ENCODE measurements at places on chromosomes 12 and 14. TPM values are rescaled to one million over a fixed set of nuclear protein-coding genes. Genes with fewer than 3 reads are reported as not detected.

- no peak overlapping the region for H3K27ac ChIP-seq
- no peak for DNase-seq
- H3K4me3 ChIP-seq = no peak overlapping the region
- H3K27me3 ChIP-seq = peaks cover 43% of the 10 kb centered on the region
These were observed 14.6 kb upstream of the NUDT14 start for GRCh38 chr14:105195522-105196264.

- no peaks in the 10 kb centered on the region for H3K4me1 ChIP-seq
- H3K4me3 ChIP-seq = no peak overlapping the region
- H3K36me3 ChIP-seq = no peaks in the 10 kb centered on the region
- H3K27me3 ChIP-seq = peaks cover 70% of the 10 kb centered on the region
- no peak overlapping the region for H3K27ac ChIP-seq
These were observed 5.0 kb upstream of the NPAS3 start for GRCh38 chr14:32933629-32934072.

GRCh38 chr14:91202234-91202974, 42.1 kb downstream of the GPR68 start:
- H3K27me3 ChIP-seq = no peaks in the 10 kb centered on the region
- no peak overlapping the region for H3K4me3 ChIP-seq
- peaks cover 19% of the 10 kb centered on the region for H3K36me3 ChIP-seq
- peak overlapping the region; percentile 13 for H3K27ac ChIP-seq

DNA sequence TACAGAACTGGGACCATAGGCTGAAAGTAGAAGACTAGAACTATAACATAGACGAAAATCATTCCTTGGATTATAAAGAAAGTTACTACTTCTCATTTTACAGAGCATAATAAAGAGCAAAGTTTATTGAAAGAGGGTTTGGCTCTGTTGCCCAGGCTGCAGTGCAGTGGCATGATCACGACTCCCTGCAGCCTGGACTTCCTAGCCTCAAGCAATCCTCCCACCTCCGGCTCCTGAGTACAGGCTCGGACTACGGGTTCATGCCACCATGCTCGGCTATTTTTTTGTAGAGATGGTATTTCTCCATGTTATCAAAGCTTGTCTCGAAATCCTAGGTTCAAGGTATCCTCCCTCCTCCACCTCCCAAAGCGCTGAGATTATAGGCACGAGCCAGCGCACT, 190.1 kb upstream of the FOXG1 start:
- H3K4me1 ChIP-seq = no peaks in the 10 kb centered on the region
- no peak for DNase-seq
- H3K27ac ChIP-seq = no peak overlapping the region
- H3K4me3 ChIP-seq = no peak overlapping the region

- no peak overlapping the region for H3K4me3 ChIP-seq
- H3K4me1 ChIP-seq = peaks cover 27% of the 10 kb centered on the region
- peak overlapping the region; percentile 79 for H3K27ac ChIP-seq
- H3K36me3 ChIP-seq = peaks cover under 1% of the 10 kb centered on the region
These were observed 53.7 kb downstream of the MAP3K9 start for GRCh38 chr14:70755655-70756054.

GRCh38 chr12:132018193-132018916, 68.6 kb downstream of the EP400 start:
- H3K4me3 ChIP-seq = no peak overlapping the region
- H3K27me3 ChIP-seq = no peaks in the 10 kb centered on the region
- no peak for DNase-seq
- no peaks in the 10 kb centered on the region for H3K4me1 ChIP-seq
- H3K27ac ChIP-seq = no peak overlapping the region

SERPINA5 gene
- not detected for polyA plus RNA-seq
